Astrocyte (in vitro differentiated cells and primary cell): ENCODE measurements at places on chromosomes 3 and 15.

- DNase-seq = no peak
These were observed 75.1 kb downstream of the DOCK3 start for GRCh38 chr3:50749822-50750221.

DNA sequence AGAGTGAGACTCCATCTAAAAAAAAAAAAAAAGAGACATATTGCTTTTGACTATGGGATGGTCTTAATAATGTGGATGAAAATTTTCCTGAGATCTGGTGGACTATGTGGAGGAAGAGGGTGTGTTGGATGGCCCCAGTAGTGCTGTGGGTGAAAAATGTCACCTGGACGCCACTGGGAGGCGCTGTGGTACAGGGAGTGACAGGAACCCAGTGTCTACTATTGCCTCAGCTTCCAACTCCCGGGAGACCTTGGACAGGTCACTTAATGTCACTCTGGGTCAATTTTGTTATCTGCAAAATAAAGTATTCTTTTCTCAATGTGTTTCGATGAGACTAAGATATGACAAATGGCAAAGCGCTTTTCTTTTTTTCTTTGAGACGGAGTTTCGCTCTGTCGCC is 27.7 kb upstream of the DCP1A start:
- DNase-seq = no peak

DNA sequence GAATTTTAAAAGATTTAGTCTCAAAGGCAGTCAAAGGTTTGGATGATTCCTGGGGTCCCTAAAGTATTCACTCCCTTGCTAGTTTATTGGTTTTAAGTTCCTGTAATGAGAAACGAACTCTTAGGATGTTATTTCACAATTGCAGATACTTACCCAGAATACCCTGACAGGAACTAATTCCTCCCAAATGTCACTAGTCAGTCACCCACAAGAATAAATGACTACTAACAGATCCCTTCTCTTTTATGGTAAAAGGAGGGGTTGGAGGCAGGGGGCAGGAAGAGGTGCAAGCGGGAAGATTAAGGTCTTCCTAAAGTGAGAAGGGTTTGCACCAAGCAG is 174.2 kb upstream of the SLC2A2 start:
- no peak for DNase-seq

DNA sequence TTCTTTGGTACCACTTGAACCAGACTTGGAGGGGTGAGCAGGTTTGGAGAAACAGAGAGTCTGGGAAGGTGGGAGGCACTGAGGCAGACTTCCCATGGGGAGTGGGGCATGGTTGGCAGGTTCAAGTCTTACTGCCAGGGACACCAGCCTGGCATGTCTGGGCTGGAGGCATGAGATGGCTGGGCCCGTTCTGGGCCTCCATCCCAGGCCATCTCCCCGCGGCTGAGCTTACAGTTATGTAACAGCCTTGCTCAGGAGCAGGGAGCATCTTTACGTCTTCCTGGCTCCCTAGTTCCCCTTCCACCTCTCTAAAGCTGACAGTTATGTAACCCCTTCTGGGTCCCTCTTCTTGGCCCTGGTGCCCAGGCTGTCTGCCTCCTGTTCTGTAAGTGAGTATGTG is 12.4 kb downstream of the VIPR1 start:
- no peak for DNase-seq

GRCh38 chr15:101246824-101247745 is 4.8 kb downstream of the CHSY1 start:
- DNase-seq = no peak

- DNase-seq = no peak
These were observed 6.9 kb downstream of the TGFBR2 start for GRCh38 chr3:30613133-30613825.

DNA sequence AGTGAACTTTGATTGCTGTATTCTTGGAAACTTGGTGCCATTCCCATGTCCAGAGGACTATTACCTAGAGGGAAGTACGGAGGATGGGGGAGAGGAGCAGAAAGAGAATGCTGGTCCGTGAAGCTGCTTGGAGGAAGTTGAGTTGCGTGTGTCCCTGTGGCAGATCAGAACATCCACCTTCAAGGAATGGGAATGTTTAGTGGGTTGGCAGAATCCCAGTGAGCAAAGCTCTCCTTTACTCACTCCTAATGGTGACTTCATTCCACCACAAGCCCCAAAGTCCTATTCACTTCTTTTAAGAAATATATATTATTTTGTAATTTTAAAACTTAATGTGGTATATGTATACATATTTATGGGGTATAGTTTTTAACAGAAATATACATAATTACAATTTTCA is 247.8 kb upstream of the FEZF2 start:
- no peak for DNase-seq

- DNase-seq = peak; percentile 48
These were observed 109.8 kb downstream of the PPP2R3A start for GRCh38 chr3:136075218-136075808.

- DNase-seq = no peak
These were observed 11.2 kb downstream of the DLL4 start for GRCh38 chr15:40940296-40940801.

GRCh38 chr3:111956449-111956848 is 22.4 kb upstream of the ABHD10 start:
- no peak for DNase-seq

DNA sequence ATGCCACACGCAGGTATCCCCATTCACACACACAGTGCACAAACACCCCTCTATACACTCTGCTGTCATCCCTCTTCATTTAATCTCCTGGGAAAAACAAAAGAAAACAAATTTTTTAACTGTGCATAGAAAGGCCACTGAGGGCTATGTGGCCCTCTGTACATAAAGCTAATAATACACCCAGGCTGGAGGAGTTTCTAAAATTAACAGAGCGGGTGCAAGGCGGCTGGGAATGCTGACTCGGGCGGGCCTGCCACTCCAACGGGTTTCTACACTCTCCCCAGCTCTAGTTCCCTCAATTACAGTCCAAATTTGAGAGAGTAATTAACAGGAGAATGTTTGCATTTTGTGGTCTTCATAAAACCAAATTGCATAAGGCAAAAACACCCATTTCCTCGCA is 23.1 kb downstream of the HCN4 start:
- no peak for DNase-seq

DNA sequence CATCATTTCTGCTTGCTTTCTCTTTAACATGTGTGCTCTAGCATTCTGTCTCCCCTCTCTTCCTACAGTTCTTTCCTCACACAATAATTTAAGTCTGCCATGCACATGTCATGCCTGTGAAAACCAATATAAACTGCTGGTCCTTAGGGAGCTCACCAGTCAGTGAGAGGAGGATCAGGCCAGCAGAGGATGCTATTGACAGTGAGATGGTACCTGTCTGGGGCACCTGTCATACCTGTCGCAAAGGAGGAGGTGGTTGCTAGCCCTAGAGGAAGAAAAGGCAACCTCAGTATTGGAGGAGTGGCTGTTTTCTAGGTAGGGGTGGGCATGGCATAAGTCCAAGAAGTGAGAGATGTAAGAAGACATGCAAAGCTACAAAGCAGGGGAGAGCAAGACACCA is 194.6 kb downstream of the GABRG3 start:
- DNase-seq = no peak

- no peak for DNase-seq
These were observed 70.5 kb upstream of the SLC4A7 start for GRCh38 chr3:27554706-27555105.

- DNase-seq = peak; percentile 13
These were observed 8.9 kb downstream of the RFX7 start for GRCh38 chr15:56234804-56235203.

DNA sequence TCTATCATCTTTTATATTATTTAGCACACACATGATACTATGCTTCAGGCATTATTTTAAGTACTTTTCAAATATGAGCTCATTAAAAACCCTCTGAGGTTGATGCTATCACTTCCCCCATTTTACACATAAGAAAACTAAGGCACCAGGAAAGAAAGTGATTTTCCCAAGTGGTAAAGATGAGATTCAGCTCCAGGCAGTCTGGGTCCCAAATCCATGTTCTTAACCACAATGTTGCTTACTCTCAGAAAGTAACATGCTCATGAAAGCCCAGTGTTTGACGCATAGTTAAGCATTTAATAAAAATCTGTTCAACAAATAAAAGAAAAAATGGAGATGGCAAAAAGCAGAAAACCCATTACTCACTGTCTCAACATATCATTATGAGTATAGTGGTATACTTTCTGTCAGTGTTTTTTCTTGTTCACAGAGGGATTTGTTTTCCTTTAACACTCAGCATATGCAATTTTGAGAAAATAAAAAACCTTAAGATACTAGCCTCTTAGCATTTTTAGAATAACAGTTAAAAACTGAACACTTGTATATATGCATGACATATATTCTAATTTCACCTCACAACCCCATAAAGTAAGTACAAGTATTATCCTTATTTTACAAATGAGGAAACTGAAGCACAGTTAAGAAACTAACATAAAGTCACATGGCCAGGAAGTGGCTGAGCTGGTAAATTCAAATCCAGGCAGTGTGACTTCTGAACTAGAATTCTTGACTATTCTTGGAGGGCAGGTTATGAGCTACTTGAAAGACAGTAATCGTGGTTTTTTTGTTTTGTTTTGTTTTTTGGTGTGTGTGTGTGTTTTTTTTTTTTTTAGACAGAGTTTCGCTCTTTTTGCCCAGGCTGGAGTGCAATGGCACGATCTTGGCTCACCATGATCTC is 10.4 kb downstream of the PEAK1 start:
- DNase-seq = no peak

DNA sequence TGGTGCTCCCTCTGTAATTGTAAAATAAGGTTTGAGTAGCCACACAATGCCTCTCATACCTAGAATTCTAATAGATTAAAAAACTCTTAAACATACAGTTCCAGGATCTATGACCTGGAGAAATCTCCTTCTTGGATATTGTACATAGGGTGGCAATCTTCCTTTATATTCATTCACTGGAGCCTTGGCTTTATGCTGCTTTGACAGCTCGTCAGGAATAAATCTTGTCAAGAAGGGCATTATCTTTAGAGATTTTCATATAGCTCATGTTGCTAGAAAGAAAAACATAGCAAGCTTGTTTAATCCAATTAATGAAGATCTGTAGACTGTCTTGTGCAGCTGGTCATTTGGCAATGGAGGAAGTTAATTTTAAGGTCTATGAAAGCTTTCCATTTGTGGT is 131.1 kb downstream of the PYDC2 start:
- no peak for DNase-seq

DNA sequence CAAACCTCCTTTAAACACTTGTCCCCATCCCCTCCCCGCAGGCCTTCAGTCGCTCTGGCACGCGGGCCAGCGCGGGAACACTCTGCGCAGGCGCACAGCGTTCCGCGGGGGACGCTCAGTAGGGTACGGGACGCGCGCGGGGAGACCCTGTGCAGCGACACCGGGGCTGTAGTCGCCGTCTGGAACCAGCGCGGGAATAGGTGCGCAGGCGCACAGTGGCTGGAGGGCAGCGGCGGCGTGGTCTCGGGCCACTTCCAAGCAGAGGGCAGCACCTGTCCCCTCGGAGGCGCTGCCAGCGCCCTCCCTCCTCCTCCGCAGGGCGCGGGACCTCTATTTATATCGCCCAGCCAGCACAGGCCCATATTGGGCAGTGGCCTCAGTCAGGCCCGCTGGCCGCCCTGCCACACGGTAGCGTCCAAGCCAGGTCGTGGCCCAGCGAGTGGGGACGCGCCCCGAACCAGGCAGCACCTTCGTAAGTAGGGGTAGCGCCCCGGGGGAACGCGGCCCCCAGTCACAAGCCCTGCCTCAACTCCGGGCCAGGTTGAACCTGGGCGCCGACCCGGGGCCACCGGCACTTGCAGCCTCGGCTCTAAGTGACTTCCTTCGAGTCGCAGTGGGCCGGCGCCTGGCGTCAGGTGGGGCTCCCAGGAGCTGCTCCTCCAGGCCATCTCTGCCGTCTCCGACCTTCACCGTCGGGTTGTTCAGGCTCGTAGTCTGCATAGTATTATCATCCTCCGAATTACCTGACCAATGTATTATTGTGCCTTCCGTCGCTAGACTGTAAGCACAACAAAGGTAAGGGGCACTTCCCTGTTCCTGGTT is at the start of gene KBTBD12:
Gene KBTBD12 (plus strand): TSS at position 118 of the 822 bp plus-strand sequence. CDS start 7,830 bp downstream, outside the sequence.
- DNase-seq = no peak

- no peak for DNase-seq
These were observed 1.6 kb downstream of the INSYN1 start for GRCh38 chr15:73751511-73751898.

DNA sequence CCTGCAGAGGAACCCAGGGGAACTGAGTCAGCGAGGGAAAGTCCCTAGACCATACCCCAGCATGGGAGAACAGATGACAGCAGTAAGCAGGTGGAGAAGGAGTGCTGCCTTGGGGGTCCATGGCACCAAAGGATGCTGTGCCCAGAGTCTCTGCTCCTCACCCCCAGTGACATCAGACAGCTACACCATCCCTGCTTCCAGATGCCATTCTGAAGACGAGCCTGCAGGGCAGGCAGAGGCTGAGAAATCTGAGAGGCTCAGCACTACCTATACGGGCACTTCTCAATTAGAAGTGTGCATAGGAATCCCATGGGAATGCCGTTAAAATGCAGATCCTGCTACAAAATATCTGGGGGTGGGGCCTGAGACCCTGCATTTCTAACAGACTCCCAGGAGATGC is 211.3 kb upstream of the NSMCE3 start:
- DNase-seq = no peak

DNA sequence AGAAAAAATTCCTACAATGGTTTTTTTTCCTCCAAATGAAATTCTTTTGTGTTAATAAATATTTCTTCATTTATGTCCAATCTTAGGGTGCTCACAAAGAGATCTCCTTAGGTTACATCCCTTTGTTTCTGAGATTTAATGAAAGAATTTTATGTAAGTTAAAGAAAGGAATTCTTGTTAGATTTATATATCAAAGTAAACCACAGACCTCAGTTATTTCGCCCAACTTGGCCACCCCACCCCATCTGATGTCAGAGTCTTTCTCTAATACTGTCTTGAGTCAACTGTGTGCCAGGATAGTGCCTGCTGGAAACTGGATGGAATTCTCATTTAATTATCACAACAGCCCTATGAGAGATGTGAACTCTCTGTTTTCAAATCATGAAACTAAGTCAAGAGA is 259.9 kb downstream of the OPA1 start:
- DNase-seq = peak; percentile 59

DNA sequence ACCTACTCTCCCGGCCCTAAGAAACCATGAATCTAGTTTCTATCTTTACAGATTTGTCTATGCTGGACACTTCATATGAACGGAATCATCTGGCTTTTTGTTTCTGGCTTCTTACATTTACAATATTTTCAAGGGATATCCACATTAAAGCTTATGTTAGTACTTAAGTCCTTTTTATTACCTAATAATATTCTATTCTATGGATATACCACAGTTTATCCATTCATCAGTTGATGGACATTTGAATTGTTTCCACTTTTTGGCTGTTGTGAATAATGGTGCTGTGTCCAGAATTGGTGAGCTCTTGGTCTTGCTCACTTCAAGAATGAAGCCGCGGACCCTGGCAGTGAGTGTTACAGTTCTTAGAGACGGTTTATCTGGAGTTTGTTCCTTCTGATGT is 42.6 kb downstream of the ARHGAP31 start:
- no peak for DNase-seq

- peak; percentile 36 for DNase-seq
These were observed 258.6 kb downstream of the RORA start for GRCh38 chr15:60970246-60971170.

- DNase-seq = peak; percentile 19
These were observed 74.3 kb upstream of the STAC start for GRCh38 chr3:36305929-36306520.

GRCh38 chr3:128486205-128486628 is 6.8 kb downstream of the GATA2 start:
- no peak for DNase-seq

- peak; percentile 26 for DNase-seq
These were observed 62.9 kb upstream of the LRRFIP2 start for GRCh38 chr3:37237252-37237651.
